ENCODE measurements at places on chromosomes 7 and 10.

- no peak for DNase-seq
Observed at GRCh38 chr7:22008087-22008486, 62.4 kb upstream of the CDCA7L start.

GRCh38 chr7:137664846-137665245 is 181.9 kb downstream of the DGKI start:
- no peak for DNase-seq

- DNase-seq: no peak
Observed at GRCh38 chr10:30057421-30057841, 2.0 kb downstream of the JCAD start.

DNA sequence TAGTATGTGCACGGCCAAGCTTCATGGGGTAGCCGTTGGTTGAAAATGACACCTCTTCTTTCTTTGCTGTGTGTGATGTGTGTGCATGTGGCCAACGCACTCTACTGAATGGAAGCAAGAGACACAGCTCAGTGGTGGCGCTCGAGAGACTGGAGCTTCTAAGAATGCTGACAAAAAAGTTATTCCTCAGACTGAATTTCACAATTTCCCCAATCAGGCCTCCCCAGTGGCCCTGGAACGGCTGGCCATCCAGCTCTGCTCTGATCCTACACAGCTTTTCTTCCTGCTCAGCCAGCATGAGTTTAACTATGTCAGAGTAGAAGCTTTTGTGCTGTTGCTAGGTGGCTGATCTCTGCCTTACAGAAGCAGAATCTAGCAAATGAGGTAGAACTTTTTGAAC is 186.7 kb upstream of the PLXDC2 start:
- no peak for DNase-seq

GRCh38 chr7:6614953-6615722 is at the start of gene ZNF853:
TSS of gene ZNF853 (plus strand) at chr7:6615610. CDS start at chr7:6616175, 565 bp downstream.
- DNase-seq: no peak

DNA sequence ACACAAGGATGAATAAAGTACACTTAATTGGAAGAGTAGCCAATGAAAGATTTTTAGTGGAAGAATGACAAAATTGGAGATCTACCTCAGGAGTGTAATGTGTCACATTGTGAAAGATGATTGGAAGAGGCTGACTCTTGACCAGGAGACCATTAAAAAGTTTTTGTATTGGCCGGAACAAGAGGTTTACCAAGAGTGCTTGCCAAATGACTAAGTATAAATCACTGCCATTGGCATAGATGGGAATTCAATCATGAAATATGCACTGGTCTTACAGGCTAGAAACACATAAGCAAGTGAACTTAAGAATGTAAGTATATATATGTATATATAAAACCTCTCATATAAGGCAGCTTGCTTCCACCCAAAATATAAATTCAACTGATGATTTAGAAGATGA is 58.7 kb upstream of the TFEC start:
- no peak for DNase-seq

DNA sequence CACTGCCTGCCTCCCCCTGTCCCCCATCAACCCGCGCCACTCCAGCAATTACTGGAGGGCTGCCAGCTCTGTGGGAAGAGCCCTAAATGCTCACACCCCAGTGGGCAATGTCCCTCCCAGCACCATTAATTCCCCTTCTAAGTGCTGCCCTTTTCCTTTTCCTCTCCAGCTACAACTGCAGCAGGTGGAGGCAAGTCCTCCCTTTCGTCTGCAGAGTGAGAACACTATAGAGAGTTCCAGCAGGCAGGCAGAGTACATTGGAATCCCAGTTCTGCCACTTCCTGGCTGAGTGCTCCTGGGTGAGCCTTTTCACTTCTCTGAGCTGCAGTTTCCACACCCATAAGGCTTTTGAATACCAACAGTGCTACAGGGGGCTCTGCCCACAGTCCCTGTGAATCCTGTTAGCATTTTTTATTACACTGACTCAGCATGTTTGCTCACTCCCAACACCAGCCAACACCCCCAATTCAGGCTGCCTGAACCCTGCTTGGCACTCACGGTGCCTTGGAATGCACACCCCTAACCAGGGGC is 447.0 kb downstream of the GRID1 start:
- DNase-seq: no peak

GRCh38 chr7:49772916-49773217 is 571 bp upstream of the VWC2 start:
- no peak for DNase-seq

GRCh38 chr7:138338361-138338760 is 121.7 kb upstream of the TRIM24 start:
- no peak for DNase-seq

DNA sequence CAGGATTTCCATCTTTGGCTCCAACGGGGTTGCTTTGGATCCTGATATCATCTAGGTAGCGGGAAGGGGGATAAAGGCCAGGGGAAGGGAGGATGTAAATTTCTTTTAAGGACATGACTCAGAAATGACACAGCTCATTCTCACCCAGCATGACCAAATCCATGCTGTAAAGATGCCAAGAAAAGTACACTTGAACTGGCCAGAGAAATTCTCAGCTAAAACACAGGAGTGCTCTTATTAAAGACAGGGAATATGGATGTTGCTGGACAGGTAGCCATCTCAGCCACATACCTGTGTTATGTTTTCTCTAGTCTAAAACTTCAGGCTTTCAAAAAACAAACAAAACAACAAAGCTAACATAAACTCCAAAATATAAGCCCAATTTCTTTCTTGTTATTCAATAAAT is 68.3 kb downstream of the NAMPT start:
- no peak for DNase-seq

GRCh38 chr10:116055252-116055916 is 217.6 kb downstream of the GFRA1 start:
- DNase-seq: no peak

GRCh38 chr10:132508581-132509443 is 28.8 kb upstream of the INPP5A start:
- DNase-seq: no peak

- DNase-seq: no peak
Observed at GRCh38 chr7:158366346-158366745, 221.3 kb downstream of the PTPRN2 start.

- no peak for DNase-seq
Observed at GRCh38 chr10:114429581-114430335, 25.5 kb upstream of the AFAP1L2 start.

DNA sequence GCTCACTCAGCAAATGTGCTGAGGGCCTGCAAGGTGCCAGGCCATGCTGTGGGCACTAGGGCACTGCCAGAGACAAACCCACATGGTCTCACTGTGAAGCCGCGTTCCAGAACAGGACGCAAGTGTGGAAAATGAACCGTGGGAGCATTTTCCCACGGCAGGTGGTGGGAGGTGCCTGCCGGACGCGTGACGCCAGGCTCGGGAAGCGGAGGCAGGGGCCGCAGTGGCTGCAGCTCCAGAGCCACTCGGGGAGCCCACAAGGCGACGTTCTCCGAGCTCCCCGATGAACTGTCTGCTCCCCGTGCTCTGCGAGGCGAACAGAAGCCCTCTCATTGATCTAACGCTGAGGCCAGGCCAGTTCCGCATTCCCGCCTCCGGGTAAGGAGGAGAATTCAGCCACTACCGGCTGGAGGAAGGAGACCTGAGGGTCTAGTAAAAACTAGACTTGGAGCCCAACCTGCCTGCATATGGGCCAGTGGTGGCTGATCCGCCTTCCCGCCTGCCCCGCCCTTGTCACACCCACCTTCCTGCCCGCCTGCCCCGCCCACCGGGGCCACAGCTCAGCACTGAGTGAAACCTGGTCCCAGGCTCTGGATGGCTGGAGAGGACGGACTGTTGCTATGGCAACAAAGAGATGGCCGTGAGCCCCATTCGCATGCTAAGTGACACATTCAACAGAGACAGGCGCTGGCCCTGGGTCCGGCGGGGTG is 13.1 kb downstream of the ADGRA1 start:
- peak; percentile 9 for DNase-seq

DNA sequence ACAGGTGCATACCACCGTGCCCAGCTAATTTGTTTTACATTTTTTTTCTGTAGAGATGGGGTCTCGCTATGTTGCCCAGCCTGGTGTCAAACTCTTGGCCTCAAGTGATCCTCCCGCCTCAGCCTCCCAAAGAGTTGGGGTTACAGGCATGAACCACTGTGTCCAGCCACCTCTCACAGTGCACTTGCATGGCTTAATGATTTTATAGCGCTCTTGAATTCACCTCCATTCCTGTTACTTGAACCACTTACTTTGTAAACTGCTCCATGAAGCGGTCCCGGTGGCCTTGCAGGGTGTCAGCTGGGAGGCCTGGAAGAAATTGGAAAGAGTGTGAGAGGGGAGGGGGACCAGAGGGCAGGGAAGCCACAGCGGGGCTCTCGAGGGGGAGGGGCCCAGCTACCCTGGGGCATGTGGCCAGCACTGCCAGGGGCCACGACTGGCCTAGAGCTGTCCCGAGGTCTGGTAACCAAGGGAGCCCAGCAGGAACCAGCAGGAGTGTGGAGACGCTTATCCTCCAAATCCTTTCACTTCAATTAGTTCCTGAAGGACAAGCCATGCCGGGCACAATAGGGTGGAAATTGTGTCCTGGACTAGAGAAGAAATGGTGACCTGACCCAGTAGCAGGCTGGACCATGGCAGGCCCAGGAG is 76.0 kb downstream of the SPDYE5 start:
- no peak for DNase-seq

GRCh38 chr10:52215745-52216361 is 98.2 kb upstream of the DKK1 start:
- peak; percentile 59 for DNase-seq

- no peak for DNase-seq
Observed at GRCh38 chr7:650339-651031, 76.0 kb upstream of the DNAAF5 start.

GRCh38 chr7:150875791-150876190 is 23.5 kb downstream of the AOC1 start:
- no peak for DNase-seq

GRCh38 chr10:26566525-26567350 is 128.6 kb downstream of the APBB1IP start:
- DNase-seq: no peak

DNA sequence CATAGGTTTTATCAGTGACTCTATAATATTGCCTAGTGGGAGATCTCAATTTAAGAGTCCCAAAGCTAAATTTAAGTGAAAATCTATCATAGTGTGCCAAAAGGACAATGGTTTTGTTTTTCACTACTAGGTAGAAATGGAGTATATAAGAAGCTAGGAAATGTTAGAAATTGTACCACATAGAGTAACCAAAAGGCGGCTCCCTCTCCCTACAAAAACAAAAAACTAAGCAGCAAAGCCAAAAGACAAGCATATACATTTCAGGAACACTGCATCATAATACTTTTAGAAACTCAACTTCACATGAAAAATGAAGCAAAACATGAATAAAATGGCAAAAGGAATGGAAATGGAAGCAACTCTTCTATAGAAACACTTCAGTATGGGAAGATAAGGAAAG is 271.6 kb downstream of the CACNA2D1 start:
- no peak for DNase-seq

DNA sequence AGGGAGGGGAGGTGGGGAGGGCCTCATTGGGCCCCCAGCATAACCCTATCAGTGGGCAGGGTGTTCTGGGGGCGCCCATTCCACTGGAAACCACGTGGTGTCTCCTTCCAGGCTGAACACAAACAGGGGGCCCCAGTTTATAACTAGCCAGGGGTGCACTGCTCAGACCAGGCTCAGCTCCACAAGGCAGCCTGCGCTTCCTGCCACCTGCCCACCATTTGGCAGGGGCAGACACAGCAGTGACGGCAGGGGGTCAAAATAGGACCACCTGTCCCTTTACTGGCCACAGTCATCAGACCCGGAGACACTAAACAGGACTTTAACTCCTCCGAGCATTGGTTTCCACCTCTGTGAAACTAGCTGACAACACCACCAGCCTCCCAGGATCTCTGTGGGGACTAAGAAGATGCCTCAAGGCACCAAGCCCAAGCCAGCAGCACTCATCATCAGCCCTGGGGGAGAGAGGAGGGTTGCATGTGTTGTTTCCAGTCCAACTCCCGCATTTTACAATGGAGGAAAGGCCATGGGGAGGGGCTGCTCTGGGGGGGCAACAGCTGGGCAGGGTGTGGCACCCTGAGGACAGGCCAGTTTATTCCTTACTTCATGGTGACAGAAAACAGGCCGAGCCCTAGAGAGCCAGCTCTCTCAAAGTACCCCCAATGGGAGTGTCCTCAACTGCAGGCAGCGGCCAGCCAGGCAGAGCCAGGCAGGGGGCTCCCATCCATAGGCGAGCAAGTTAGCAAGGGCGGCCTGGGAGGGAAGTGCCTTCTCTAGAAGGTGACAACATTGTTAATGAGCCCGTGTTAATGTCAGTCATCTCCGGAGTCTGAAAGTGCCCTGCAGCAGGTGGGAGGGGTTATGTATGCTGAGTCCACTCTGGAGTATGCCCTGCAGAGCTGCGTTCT is 127.6 kb downstream of the TNS3 start:
- no peak for DNase-seq

DNA sequence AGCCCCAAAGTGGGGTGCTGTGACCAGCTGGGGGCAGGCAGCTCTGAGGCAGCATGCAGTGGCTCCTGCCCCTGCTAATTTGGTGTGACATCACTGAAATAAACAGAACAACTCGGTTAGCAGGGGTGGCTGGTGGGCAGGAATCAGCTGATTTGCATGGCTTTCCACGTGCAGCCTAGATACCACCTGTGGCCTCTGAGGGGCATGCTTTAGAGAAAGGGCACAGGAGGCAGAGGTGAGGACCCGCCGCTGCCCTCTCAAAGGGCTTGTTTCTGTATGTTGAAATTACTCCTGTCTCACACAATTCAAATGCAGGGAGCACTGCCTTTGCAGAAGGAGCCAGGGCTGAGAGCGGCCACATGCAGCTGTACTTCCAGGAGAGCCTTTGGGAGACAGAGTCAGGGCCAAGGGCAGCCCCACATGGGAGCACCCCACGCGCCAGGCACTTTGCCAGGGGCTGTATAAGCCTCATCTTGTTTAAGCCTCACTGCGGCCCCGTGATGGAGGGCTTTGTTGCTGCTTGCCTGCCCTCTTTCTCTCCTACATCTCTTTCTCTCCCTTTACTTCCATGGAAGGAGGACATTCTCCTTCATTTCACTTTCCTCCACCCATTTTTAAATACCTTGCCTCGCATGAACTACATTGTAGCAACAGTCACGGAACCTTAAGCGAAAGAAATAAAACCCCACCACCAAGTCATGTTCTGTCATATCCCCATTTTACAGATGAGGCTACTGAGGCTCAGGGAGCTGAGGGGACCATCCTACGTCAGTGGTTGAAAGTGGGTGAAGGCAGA is 137.7 kb downstream of the ZMIZ1 start:
- no peak for DNase-seq

DNA sequence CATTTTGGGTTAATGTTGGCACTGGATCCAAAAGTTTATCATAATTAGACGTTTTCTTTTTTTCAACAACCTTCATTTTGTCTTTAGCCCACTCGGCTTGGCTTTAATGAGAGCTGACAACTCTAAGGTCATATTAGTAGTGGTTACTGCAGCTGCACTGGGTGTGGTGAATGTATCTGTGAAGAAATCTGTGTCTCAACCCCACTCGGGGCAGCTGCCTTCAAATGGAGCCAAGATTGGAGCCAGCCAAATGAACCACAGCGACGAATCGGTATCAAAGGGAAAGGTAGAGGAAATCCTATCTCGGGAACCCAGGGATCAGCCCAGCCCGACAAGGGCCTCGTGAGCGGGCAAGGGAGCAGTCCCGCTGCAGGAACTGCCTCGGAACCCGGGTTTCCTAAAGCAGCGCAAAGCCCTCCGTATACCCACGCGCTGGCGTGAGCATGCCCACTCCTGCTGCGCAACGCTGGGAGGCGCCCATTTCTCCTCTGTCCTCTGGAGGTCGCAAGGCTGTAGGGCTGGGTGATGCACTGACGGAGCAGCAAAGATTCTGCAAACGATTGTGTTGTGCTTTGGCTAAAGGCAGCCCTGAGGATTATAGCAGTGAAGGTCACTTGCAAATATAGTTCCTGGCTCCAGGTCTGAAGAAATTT is 98.7 kb upstream of the MBL2 start:
- DNase-seq: no peak

Measured in DND-41 (cell line).